Caudate nucleus (tissue), 63 donors: ENCODE measurements at places on chromosomes 6 and 20.

GRCh38 chr6:35716798-35717197 lies 20.0 kb upstream of the ARMC12 start:
- DNase-seq, result no peak

DNA sequence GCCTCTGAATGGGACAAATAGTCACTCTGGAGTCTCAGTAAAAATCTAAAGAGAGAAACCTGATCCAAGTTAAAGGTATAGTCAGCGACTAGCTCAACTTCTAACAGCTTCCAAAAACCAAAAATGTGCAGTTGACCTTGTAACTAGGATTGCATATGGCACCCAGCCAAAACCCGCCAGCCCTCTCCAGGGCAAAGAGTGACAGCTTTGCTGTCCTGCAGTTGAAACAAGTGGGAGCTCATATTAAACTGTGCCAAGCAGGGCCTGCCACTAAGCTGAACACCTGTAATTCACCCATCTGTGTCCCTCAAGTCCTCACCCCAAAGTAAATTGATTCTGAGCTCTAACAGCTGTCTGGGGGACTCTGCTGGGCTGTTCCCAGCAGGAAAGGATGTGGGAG lies 695.3 kb downstream of the MAFB start:
- DNase-seq, result no peak

DNA sequence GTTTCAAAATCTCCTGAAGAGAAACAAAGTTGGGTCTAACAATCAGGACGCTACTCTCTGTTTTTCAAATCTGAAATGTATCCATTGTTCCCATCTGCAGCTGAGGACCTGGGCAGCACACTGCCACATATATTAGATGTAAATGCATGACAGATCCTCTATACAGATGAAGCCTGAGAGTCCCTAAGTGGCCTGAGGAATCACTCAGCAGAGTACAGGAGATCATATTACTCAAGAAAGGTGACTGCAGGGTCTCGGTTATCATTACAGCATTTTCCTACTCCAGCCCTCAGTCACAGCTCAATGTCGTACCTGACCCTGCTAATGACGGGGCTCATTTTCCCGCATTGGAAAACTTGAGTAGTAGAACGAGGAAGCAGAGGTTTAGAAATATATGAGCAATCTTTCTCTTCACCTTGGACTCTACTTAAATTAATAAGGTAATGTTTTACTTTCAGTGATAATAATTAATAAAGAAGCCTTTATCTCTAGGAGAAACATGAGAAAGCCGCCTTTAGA lies 256.2 kb upstream of the IRAK1BP1 start:
- DNase-seq, result no peak

DNA sequence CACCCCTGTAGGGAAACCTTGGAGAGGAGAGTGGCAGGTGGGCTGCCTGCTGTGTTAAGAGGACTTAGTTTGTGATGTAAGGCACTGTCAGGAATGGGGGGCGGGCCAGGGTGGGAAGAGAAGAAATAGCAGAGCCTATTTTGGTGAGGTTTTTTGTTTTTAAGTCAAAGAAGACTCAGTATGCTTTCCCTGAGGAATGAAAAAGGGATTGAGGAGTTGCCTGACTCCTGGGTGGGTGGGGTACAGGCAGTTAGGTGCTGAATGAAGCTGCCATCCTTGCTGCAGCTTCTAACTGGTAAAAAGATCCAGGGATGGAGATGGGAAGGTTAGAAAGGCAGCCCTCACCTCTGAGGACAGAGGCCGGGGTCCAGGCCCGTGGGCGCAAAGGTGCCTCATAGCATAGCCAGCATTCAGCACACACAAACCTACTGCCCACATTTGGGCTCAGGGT lies 37.9 kb downstream of the PLCG1 start:
- DNase-seq, result no peak

DNA sequence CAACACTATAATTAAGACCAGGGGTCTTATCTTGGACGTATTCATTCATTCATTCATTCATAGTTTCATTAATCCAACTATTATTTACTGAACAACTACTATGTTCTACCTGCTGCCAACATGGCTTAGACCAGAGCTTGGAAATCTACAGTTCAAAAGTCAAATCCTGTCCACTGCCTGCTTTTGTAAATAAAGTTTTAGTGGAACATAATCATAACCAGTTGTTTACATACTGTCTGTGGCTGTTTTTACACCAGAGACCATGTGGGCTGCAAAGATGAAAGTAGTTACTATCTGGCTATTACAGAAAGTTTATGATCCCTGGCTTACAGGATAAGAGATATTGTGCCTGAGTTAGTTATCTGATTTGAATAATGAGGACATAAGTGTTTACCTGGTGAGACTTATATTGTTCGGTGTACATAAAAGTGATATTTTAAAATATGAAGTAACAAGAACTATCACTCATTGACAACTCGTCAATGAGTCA lies 567.7 kb downstream of the TFAP2B start:
- DNase-seq, result no peak

DNA sequence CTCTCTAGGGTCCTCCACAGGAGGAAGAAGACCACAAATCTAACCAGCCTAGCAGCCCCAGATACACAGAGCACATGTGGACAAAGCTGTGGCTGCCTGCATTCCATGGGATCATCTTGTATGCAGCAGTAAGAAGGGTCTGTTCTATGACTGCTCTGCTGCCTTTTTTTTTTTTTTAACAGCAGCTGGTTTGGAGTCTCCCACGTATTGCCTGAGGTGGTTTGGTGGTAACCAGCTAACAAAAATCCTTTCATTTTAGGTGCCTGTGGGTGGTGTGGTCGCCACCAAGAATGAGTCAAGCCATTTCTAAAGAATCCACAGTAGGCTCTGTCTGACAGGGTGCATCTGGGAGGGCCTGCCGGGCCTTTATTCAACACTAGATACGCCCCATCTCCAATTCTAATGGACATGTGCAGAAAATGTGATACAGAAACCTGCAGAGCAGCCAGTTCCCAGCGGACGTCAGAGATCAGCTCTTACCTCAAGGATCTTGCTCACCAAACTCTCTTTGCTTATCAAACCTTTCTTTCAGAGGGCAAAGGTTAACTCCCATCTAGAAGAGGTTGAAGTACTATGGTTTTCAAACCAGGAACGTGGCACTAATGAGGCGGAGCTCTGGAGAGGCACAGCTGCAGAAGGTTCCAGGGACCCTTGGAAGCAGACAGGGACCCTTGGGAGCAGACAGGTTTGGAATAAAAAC lies 32.0 kb downstream of the GNAS-AS1 start:
- no peak for DNase-seq

DNA sequence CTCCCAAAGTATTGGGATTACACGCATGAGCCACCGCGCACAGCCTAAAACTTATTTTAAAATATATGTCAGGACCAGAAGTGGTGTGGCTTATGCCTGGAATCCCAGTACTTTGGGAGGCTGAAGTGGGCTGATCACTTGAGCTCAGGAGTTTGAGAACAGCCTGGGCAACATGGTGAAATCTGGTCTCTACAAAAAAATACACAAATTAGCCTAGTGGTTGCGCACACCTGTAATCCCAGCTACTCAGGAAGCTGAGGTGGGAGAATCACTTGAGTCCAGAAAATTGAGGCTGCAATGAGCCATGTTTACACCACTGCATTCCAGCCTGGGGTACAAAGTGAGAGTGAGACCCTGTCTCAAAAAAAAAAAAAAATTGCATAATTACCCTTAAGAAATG lies 13.7 kb downstream of the PXT1 start:
- no peak for DNase-seq

GRCh38 chr6:118650582-118651281 lies 659 bp downstream of the CEP85L start:
- DNase-seq, result peak; percentile 65

DNA sequence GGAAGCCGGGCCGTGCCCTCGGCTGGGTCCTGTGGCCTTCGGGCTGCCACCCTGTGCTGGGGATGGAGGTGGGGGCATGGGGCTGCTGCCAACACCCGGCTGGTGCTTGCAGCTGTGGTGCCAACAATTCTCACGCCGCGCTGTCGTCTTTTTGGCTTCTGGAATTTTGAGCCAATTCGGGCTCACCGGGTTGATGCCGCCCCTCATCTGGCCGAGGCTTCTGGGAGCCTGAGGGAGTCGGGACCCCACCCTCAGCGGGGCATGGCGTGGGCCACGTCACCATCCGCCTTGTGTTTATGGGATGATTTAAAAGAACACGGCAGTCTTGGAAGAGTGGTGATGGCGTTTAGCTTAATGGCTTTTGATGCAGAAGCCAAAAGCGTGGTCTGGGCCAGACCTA lies 8.7 kb upstream of the NPBWR2 start:
- no peak for DNase-seq

GRCh38 chr6:111590209-111590980 lies 15.3 kb downstream of the TRAF3IP2 start:
- no peak for DNase-seq

- peak; percentile 10 for DNase-seq
Measured at GRCh38 chr20:4740774-4741431, 19.2 kb downstream of the PRND start.

- DNase-seq, result peak; percentile 4
Measured at GRCh38 chr6:37860226-37860839, 40.8 kb downstream of the ZFAND3 start.

DNA sequence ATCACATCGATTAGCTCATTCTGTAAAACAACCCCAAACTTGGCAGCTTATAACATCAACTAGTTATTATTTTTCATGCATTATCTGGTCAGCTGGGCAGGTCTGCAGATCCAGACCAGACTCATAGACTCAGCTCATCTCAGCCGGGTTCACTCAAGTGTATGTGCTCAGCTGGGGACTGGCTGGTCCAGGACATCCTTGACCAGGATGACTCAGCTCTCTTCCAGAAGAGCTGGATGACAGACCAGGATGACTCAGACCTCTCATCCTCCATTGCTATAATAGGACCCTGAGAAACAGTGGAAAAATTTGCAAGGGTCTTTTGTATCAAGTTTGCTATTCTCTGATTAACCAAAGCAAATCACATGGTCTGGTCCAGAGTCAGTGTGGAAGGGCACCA lies 312.5 kb upstream of the PLCB4 start:
- no peak for DNase-seq

GRCh38 chr6:2807342-2808090 lies 34.1 kb downstream of the SERPINB1 start:
- DNase-seq, result no peak

GRCh38 chr6:77487808-77488425 lies 24.6 kb upstream of the HTR1B start:
- DNase-seq, result no peak

- DNase-seq, result no peak
Measured at GRCh38 chr20:13788167-13788834, 3.5 kb downstream of the NDUFAF5 start.
